ENCODE measurements at places on chromosomes 5 and 9. TPM values are rescaled to one million over a fixed set of nuclear protein-coding genes. Genes with fewer than 3 reads are reported as not detected.

PCDHGC4 gene
- 0.18 TPM for total RNA-seq

- no peak for DNase-seq
Measured at GRCh38 chr9:93996863-93997262, 41.7 kb upstream of the BARX1 start.

GZMA gene
- total RNA-seq = 1.8 TPM

TAS2R1 gene
- not detected for total RNA-seq

SPINK9 gene
- not detected for total RNA-seq

GRCh38 chr9:89518466-89519365 is 20.8 kb upstream of the SEMA4D start:
- DNase-seq = no peak

GRCh38 chr5:51484326-51484725 is 101.1 kb downstream of the ISL1 start:
- DNase-seq = no peak

DNA sequence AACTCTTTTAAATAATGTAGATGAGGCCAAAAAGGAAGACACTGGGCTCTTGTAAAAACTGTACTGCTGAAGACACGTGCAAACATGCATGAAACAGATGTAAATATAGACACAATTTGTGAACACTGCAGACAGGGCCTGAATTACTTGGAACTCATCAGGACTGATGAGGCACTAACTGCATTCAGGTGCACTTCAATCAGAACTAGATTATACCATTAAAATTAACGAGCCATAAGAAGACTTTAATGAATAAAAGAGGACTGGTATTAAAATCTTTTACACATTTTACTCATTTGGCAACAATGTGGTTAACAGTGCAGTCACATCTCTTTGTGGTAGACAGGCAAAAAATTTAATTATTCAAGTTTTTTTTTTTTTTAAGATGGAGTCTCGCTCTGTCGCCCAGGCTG is 13.4 kb upstream of the ZCCHC9 start:
- no peak for DNase-seq

GRCh38 chr5:1332461-1333001 is 12.4 kb downstream of the CLPTM1L start:
- no peak for DNase-seq

DNA sequence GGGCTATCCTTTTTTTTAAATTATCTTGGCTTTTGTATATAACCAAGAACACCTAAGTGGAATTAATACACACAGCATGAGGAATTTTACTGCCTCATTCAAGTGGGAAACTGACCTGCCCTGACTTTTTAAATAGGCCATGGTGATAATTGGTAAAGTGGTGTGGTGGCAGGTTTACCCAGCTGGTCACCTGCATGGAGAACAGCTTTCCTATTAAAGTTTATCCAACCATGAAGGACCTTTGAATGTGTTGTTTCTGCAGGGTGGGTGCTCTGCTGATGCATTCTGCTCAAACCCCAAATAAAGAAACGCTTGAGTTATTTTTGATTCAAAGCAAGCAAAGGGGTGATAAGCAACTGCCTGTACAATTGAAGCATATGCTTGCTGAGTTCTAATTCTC is 261.0 kb upstream of the GRIN3A start:
- DNase-seq = no peak

DNA sequence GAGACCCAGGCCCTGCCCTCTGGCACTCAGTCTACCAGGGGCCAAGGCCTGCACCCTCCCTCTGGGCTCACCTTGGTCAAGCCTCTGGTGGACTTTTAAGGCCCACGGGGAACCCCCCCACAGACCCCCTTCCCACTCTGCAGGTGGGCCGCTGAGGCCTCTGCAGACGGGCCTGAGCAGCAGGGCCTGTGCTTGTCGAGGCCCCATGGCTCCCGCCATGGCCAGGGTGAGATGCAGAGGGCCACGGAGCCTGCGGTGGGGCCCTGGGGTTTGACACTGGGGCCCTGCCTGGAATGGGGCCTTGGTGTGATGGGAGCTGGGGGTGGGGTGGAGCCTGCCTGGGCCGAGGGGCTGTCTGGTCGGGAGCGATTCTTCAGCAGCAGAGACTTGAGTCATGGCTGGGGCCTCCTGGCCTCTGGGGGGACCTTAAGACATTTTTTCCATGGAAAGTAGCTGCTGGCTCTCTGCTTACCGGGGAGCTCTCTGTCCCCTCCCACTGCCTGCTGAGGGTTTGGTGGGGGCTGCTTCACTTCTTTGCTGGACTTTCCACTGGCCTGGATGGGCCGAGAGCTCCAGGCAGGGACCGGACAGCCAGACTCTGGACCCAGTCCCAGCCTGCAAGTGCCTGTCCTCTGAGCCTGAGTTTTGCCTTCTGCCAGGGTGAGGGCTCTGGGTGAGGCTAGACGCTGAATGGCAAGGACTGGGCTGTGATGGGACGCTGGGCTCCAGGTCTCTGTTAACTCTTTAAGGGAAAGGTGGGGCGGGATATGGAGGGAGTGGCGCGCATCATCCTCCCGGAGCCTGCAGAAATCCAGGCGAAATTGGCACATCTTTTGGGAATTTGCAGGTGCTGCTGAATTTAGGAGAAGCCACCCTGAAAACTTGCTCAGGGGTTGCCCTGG is 132.2 kb downstream of the RXRA start:
- no peak for DNase-seq

DNA sequence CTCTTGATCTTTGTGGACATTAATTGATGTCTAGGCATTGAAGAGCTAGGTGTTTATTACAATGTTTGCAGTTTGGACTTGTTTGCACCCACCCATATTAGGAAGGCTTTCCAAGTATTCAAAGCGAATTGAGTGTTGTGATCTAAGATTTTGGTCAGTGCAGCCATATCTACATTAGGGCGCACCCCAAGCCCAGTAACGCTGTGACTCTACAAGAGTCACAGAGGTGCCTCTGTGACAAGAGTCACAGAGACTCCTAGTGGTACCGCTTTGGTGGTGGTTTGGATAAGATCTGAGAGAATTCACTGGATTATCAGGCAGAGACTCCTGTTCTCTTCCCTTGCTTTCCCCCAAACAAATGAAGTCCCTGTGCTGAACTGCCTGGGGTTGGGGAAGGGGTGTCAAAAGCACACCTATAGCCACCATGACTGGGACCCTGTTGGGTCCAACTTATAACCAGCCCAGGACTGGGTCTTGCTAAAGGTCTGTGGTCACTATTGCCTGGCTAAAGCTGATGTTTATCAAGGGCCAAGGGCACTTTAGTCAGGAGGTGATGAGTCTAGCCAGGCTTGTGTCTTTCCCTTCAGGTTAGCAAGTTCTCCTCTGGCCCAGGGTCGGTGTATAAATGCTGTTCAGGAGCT is 114.1 kb upstream of the RIOK2 start:
- no peak for DNase-seq

IL4 gene
- total RNA-seq = not detected

DNA sequence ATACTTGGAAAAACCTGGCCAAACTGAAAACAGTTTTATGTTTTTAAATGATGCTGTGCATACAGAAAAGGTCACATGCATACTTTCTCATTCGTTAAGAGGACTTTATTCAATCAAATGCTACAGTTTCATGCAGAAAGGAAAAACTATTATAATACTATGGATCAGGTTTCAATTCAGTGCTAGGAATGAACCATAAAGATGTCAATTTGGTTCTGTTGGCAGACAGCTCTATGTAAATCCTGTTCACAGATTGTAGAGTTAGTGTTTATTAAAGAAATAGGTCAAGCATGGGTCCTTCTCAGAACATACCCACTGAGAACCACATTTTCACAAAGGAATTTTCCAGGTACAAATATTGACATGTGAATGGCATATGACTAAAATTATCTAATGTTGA is 57.1 kb downstream of the RETREG1 start:
- no peak for DNase-seq

PCDHA9 gene
- total RNA-seq = 0.51 TPM

DNA sequence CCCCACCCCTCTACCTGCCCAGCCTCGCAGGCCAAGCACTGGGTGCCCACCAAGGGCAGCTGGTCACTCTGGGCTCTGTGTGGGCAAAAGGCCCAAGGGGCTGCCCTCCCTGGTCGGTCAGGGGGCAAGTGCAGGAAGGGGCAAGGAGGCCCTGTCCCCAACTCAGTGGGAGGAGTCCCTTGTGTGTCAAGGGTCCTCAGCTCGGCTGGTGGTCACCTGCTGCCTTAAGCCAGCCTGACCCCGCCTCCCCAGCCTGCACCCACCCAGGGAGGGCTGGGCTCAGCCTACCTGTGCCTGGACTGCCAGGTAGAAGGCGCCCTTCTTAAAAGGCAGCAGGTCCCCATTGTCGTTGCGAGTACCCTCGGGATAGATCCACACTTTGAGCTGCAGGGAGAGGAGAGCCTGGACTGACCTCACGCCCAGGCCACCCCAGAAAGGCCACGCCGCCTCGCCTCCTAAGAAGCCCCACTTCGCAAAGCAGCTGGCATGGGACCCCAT is 10.9 kb downstream of the AGPAT2 start:
- no peak for DNase-seq

- DNase-seq = peak; percentile 88
Measured at GRCh38 chr5:177300236-177300880, 3.2 kb downstream of the RAB24 start.

- DNase-seq = no peak
Measured at GRCh38 chr5:40646266-40646665, 33.4 kb upstream of the PTGER4 start.

SH3PXD2B gene
- total RNA-seq = 10.9 TPM

CCNI2 gene
- 0.09 TPM for total RNA-seq

GRCh38 chr9:137188086-137188489 is 272 bp downstream of the ANAPC2 start:
- DNase-seq = no peak

DNA sequence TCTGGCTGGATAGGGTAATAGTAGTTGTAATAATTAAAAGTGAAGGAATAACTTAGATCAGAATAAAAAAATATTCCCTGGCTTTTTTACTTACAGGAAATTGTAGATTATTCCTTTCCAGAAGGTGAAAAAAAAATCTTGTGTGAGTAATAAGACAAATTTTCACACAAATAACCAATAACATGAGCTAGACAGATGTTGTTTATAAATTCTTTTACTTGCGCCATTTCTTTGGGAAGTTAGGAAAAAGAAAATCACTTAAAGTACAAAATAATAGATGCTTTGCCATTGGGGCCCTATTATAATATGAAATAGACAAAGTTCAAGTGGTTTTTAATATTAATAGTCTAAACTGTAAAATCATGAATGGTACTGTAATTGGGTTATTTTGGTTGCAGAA is 204.1 kb downstream of the ARRDC3 start:
- DNase-seq = no peak

TMEM232 gene
- not detected for total RNA-seq

DNA sequence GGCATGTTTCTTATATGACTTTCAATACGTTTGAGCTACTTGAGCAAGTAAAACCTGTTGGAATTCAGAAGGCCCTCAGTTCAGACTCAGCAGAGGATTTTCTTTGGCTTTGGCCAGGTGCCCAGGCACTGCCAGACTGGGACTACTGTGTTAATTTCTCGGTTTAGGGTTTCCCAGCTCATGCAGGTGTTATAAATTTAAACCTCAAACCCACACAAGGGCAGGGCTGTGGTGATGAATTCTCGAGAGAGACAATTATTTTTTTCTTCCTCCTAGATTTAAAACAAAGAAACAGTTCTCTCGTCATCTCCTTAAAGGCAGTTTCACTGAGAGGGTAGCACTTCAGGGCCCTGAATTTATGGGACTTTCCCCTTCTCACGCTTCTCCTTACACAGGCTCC is 406.0 kb upstream of the PIK3R1 start:
- DNase-seq = peak; percentile 27

DNA sequence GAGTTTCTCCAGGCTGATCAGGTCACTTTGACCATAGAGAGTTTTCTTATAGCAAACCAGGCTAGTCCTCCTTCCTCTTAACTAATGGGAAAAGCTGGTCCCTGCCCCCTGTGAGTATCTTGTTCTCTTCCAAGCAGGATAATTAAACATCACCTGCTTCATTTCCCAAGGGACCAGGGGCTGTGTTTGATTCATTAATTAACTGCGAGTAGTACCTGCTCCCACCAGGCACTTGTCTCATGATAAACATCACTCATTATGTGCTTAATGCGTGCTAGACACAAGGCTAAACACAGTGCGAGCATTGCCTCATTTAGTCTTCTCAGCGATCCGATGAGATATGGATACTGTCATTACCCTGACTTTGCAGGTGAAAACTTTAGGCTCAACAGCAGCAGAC is 1.7 kb upstream of the FAM163B start:
- DNase-seq = no peak

- DNase-seq = no peak
Measured at GRCh38 chr9:131190191-131190590, 64.8 kb downstream of the NUP214 start.

- no peak for DNase-seq
Measured at GRCh38 chr9:96868709-96869108, 14.4 kb upstream of the ZNF782 start.

- DNase-seq = peak; percentile 70
Measured at GRCh38 chr9:114281473-114282103, 41.3 kb upstream of the ORM1 start.

GRCh38 chr5:154849791-154850201 is 607 bp downstream of the FAXDC2 start:
- no peak for DNase-seq

GRCh38 chr9:123741214-123741613 is 188.7 kb downstream of the DENND1A start:
- no peak for DNase-seq

DNA sequence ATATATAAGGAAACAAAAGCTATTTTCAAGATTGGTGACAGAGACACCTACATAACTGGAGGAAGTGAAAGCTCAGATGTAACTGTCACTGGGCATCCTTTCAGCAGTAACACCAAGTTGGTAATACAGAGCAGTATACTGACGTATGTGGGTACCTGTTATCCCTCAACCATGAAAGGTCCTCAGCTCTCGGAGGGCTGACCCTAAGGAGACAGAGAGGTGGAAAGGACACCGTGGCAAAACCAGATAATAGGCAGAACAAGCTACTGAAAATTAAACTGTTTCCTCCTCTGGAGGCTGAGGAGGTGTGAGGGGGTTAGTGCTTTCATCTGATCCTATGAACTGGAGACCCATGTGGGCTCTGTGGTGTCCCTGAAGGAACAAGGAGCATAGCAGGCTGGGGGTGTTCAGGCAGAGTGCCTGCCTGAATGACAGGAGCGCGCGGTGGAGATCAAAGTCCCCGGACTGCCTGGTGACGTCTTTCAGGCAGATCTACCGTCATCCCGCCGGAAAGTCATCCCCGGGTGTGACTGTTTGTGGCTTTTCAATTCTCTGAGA is 130.2 kb upstream of the FSTL4 start:
- no peak for DNase-seq

- DNase-seq = no peak
Measured at GRCh38 chr5:97383996-97384395, 200.9 kb upstream of the RIOK2 start.

DNA sequence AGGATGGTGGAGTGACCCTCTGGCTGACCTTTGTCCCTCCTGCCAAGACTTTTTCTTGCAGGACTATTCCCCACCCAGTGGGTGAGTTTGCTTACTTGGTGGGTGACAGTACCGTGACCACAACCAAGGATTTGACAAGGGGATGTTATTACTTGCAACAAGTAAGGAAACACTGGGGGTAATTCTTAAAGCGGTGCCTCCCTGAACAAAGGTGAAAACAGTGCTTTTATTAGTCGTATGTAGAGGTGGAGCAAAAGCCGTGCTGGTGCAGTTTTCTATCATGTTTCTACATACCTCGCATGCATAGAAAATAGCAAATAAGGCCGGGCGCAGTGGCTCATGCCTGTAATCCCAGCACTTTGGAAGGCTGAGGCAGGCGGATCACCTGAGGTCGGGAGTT is 41.0 kb upstream of the KDM4C start:
- no peak for DNase-seq

DTWD2 gene
- total RNA-seq = 10.7 TPM

HTR1A gene
- total RNA-seq = not detected

- DNase-seq = peak; percentile 35
Measured at GRCh38 chr9:79581388-79581787, 9.6 kb downstream of the TLE4 start.

INSYN2B gene
- 5.6 TPM for total RNA-seq

Measured in Daoy (cell line).